Activated CD8-positive, alpha-beta memory T cell treated with anti-CD3 and anti-CD28 coated beads for 48 hours (primary cell): ENCODE measurements at places on chromosomes 13 and 19.

DNA sequence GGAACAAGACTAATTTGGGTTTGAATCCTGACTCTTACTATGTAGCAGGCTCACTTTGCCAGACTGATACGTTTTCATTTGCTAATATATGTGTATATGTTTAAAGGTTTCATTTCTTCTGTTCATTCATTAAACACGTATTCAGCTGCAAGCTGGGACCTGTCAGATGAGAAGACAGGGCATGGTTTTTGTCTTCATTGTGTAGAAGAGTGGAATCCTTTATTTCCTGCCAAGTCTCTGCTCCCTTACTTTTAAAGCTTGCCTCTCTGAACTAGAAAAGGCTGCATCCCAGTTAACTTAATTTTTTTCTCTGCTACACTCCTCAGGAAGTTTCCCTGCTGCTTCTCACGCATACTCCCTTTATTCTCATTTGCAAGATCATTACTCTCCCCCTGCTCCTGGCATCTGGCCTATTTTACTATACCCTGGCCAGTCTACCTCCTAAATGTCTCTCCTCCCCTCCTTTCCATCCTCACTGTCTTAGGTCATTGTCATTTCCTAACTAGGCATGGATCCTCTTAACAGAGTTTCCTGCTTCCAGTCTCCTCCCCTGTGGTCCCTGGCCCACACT, 141.0 kb upstream of the TMTC4 start:
- no peak for DNase-seq

DNA sequence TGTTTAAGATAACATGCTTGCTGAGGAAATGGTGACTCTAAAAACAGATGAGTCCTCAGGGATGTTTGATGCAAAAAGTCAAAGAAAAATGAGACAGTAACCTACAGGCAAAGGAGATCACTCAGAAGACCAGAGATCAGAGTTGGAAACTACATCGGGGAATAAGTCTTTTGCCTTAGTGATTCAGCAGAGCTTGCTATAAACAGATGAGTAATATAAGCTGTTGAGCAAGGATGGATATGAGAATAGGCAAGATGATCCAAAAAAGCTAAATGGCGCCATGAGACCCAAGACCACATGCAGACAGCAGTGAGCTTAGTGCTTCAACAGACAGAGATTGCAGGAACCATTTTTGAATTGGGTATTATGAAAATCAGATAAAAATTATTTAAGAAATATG, 168.6 kb downstream of the POSTN start:
- no peak for DNase-seq

- peak; percentile 94 for DNase-seq
Observed at GRCh38 chr19:42254850-42255765, at the start of gene ERF. Gene ERF (minus strand): TSS chr19:42255128. CDS start chr19:42254999, 129 bp downstream.

DNA sequence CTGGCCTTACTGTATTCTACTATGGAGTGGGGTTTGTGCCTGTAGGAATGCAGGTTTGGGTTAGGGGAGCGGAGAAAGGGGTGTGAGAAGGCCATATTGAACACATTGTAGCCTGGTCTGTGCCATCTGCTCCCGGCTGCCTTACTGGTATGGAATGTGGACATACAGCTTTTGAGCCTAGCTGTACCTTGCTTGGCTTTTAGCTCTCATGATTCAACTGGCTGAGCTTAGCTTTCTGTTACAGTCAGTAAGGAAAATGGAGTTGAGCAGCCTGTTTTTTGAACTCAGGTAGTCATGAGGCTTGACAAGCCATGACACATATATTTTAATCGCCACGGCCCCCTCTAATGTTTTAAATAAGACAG, 41.6 kb downstream of the ARHGAP35 start:
- DNase-seq: no peak

DNA sequence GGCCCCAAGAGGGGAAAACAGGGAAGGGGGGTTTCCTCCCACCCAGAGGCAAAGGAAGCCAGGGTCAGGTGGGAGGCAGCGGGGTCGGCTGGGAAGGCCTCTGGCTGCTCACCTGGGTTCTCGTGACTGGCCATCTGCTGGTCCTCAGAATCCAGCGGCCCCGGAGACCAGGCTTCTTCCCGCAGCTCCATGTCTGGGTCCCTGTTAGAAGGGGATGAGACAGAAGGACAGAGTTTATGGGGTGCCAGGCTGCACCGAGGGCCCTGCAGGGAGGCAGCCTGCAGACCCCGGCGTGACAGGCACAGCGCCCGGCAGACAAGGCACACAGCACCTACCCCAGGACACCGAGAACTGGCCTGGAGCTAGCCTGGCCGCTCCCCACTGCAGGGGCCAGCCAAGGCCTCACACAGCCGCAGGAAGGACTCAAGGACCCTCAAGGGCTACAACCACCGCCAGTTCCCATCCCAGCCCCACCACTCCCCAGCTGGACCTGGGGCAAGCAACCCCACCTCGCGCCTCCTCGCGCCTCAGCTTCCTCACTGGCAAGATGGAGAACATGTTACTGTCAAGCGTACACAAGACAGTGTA, 18.0 kb downstream of the ZNF787 start:
- DNase-seq: no peak

- DNase-seq: peak; percentile 70
Observed at GRCh38 chr19:20661150-20661819, at the start of gene ZNF626. Gene ZNF626 (minus strand): TSS chr19:20661571. CDS start chr19:20661446, 125 bp downstream.

- no peak for DNase-seq
Observed at GRCh38 chr19:17966550-17967256, at the start of gene KCNN1. Gene KCNN1 (plus strand): TSS chr19:17967107. CDS start chr19:17973889, 6,782 bp downstream.

GRCh38 chr19:50308991-50309390, 20.2 kb downstream of the KCNC3 start:
- no peak for DNase-seq

DNA sequence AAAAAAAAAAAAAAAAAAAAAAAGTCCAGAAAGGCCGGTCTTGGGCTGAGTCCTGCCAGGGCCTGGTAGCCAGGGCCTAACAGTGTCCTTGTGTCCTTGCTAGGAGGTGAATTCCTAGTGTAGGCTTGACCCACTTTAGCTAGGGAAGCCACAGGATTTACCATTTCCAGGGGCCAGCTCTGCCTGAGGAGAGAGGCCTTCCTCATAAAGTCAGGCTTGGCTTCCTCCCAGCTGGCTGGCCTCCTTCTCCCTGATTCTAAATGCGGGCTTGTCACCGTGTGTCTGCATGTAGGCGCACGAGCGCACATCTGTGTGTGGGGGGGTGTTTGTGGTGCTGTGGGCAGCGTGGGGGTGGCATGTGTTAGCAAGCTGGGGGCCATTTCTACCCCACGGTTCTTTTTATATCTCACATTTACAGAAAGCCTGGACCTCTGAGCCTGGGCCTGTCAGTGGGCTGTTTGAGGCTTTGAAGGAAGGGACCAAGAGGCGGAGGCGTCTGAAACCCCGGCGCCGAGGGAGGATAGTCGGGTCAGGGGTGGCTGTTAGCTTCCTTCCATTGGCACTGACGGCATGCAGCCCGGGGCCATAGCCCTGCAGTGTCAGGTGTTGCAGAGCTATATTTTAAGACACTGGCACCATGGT, 31.7 kb downstream of the IER2 start:
- peak; percentile 31 for DNase-seq

DNA sequence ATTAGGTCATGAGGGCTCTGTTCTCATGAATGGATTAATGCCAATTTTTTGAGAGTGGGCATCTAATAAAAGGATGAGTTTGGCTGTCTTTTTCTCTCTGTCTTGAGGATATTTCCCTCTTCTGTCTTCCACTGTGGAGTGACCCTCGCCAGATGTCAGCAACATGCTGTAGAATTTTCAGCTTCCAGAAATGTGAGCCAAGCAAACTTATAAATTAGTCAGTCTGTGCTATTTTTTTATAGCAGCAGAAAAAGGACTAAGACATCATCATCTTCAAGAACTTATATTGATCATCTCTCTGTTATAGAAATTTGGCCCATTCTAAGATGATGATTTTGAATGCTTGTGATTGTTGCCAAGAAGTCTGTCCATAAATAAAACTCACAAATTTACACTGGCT, 431.4 kb downstream of the FGF9 start:
- no peak for DNase-seq

DNA sequence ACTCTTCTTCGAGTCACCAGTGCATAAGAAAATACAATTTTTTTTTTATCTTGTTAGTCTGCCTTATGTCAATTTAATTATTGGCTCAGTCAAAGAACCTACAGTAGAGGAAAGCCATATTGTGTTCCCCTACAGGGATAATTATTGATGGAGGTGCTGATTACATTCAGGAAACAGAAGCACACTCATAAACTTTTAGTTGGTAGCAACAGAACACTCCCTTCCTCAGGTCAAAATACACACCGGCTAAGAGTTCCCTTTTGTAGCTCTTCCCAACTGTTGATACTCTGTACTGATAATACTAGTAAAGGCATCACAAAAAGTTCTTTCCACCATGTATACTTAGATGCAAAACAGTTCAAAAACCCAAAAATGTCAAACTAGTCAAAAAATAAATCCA, 18.4 kb downstream of the FOXO1 start:
- no peak for DNase-seq

DNA sequence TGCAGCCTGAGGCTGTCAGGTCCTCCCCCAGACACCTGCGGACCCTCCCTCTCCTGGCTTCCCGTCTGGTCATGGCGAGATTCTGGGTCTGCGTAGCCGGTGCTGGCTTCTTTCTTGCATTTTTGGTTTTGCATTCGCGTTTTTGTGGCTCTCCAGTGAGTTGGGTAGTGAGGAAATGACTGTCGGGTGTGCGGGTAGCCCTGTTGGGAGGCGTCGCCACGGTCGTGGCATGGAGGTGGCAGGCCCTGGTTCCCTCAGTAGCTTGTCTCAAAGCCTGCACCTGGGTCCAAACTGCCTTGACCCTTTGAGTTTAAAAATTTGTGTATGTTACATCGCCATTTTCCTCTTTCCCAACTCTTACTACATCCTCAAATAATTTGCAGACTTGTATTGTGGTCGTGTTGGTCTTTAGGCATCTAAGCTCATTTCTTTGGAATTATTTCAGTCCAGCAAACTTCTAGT, 344 bp downstream of the NHLRC3 start:
- peak; percentile 44 for DNase-seq

- no peak for DNase-seq
Observed at GRCh38 chr13:32491028-32491427, 47.6 kb downstream of the N4BP2L2 start.

DNA sequence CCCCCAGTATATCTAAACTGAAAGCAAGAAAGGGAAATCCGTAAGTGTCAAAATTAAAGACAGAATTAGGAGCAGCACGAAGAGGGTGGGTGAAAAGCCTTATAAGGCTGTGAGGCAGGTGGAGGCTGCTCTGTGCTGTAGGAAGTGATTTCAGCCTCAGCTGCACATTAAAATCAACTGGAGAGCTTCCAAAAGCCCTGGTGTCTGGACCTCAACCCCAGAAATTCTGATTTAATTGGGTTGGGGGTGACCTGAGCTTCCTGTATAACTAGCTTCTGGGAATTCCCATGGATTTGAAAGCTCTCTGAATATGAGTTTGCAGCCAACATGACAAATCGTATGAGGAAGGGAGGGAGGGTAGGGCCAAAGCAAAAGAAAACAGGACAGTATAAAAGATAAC, 242.4 kb upstream of the TMTC4 start:
- no peak for DNase-seq

DNA sequence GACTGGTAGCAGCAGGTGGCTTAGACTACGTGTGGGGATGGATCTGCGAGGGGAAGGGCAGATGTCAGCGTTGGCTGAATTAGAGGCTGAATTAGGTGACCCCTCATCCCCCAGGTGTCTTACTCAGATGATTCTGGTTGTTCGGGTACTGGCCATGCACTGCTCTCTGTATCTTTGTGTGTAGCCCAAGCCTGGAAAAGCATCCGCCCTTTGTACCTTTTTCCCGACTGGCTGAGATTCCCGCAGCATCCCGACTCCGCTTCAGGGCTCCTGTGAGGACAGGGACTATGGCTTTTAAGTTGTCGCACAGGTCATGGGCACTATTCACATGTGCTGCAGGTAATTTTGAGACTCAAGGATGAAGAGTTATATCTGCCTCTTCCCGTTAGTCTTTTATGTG, 7.2 kb downstream of the TFDP1 start:
- no peak for DNase-seq

DNA sequence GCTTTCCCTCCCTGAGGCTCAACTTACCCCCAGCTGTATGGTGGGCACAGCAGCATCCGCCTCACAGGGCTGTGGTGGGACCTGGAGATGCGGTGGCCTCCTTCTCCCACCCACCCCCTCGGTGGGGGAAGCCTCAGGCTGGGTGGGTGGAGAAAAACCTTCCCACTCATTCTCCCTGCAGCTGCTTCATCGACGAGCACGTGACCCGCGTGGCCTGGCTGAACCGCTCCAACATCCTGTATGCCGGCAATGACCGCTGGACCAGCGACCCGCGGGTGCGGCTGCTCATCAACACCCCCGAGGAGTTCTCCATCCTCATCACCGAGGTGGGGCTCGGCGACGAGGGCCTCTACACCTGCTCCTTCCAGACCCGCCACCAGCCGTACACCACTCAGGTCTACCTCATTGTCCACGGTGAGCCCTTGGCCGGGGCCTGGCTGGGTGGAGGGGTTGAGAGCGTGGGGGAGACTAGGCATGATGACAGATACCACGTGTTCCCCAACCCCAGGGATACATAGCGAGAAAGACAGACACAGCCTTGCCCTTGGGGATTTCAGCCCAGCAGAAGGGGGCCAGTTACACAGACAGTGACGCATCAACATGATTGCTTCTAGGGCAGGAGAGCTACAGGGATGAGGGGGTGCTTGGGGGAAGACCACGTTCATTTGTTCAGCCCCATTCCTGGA, 12.2 kb downstream of the IGLON5 start:
- DNase-seq: no peak

GRCh38 chr19:5232798-5233505, 107.7 kb downstream of the PTPRS start:
- DNase-seq: no peak

GRCh38 chr13:80338781-80339562, 2.0 kb downstream of the SPRY2 start:
- DNase-seq: no peak

DNA sequence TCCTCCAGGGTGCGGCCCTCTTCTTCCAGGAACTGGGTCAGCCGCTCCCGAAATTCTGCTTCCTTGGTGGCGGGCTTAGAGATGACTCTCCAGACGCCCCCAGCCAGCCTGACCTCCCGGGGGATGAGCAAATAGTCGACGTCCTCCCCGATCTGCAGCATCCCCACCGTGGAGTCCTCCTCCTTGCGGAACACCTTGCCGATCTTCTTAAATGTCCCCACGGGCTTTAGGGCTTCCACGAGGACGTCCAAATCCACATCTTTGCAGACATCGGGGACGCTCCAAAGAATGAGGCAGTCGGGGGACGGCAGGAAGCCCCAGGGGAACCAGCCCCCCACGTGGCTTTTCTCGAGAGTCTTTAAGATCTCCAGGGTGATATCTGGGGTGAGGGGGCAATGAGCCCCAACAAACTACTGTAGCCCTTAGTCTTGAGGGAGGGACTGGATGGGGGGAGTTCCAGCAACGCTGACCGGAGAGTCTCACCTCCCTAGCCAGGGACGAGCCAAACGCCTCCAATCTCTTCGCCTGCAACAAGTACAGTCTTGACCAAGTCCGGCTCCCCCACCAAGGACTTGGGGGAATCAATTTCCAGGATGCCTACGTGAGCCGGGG, 608 bp downstream of the CCDC8 start:
- no peak for DNase-seq
